ENCODE measurements at places on chromosomes 5 and 9.

GRCh38 chr5:1387059-1387755 lies 42.3 kb upstream of the CLPTM1L start:
- no peaks in the 10 kb centered on the region for H3K36me3 ChIP-seq
- peak overlapping the region; percentile 98 for H3K27ac ChIP-seq
- peak overlapping the region; percentile 98 for H3K4me3 ChIP-seq
- peaks cover 5% of the 10 kb centered on the region for H3K27me3 ChIP-seq
- DNase-seq, result no peak
- peaks cover 16% of the 10 kb centered on the region for H3K4me1 ChIP-seq

GRCh38 chr5:68246802-68247201 lies 31.2 kb downstream of the PIK3R1 start:
- peak overlapping the region; percentile 94 for H3K27ac ChIP-seq
- H3K4me3 ChIP-seq, result no peak overlapping the region
- no peak for DNase-seq
- H3K4me1 ChIP-seq, result peaks cover 55% of the 10 kb centered on the region

DNA sequence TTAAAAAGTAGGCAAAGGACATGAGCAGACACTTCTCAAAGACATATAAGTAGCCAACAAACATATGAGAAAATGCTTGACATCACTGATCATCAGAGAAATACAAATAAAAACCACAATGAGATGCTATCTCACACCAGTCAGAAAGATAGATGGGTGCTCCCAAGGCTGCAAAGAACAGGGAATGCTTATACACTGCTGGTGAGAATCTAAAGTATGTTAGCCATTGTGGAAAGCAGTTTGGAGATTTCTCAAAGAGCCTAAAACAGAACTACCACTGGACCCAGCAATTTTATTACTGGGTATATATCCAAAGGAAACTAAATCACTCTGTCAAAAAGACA lies 154.2 kb downstream of the NDUFS4 start:
- H3K27ac ChIP-seq, result no peak overlapping the region
- H3K4me1 ChIP-seq, result no peaks in the 10 kb centered on the region
- no peak overlapping the region for H3K4me3 ChIP-seq
- H3K36me3 ChIP-seq, result no peaks in the 10 kb centered on the region

GRCh38 chr5:125054146-125054545 lies 307.7 kb upstream of the ZNF608 start:
- no peak for DNase-seq
- H3K4me1 ChIP-seq, result no peaks in the 10 kb centered on the region
- H3K4me3 ChIP-seq, result no peak overlapping the region
- no peaks in the 10 kb centered on the region for H3K27me3 ChIP-seq

GRCh38 chr9:131255676-131256197 lies 20.6 kb downstream of the FAM78A start:
- H3K27ac ChIP-seq, result peak overlapping the region; percentile 99
- peaks cover 31% of the 10 kb centered on the region for H3K4me1 ChIP-seq
- peak overlapping the region; percentile 92 for H3K4me3 ChIP-seq

- peaks cover 19% of the 10 kb centered on the region for H3K4me1 ChIP-seq
- no peaks in the 10 kb centered on the region for H3K27me3 ChIP-seq
- H3K36me3 ChIP-seq, result peaks cover 10% of the 10 kb centered on the region
- peak overlapping the region; percentile 63 for H3K27ac ChIP-seq
Measured at GRCh38 chr5:80656425-80656824, 1.6 kb upstream of the DHFR start.

DNA sequence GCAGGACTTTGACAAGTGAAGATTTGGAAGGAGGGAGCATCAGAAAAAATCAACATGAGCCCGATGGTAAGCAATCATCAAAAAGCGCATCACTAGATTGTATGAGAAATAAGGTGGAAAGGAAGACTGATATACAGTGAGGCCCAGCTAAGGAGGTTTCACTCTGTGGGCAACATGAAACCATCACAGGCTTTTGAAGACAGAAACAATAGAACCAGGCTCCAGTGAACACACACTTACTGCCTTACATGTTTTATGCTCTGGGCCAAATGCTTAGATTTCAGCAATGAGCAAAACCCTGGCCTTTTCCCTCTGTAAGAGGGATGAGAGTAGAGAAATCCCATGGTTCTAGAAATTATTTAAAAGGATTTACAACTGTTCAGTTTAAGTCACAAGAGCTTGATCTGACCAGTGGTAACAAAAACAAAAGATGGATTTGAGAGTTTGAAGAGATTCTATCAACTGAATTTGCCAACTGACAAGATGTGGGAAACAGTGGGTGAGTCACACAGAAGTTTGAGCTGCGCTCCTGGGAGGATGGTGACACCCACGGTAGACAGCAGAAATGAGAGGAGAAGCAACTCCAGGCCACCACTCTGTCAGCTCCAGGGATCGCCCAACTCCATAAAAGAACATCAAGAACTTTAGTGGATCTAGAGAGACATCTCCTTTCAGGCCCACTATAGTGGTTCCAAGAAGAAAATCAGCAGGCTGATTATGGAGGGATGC lies 261.8 kb downstream of the MCTP1 start:
- H3K4me3 ChIP-seq, result no peak overlapping the region
- no peaks in the 10 kb centered on the region for H3K4me1 ChIP-seq
- H3K27me3 ChIP-seq, result peaks cover 5% of the 10 kb centered on the region
- H3K27ac ChIP-seq, result no peak overlapping the region
- DNase-seq, result no peak

DNA sequence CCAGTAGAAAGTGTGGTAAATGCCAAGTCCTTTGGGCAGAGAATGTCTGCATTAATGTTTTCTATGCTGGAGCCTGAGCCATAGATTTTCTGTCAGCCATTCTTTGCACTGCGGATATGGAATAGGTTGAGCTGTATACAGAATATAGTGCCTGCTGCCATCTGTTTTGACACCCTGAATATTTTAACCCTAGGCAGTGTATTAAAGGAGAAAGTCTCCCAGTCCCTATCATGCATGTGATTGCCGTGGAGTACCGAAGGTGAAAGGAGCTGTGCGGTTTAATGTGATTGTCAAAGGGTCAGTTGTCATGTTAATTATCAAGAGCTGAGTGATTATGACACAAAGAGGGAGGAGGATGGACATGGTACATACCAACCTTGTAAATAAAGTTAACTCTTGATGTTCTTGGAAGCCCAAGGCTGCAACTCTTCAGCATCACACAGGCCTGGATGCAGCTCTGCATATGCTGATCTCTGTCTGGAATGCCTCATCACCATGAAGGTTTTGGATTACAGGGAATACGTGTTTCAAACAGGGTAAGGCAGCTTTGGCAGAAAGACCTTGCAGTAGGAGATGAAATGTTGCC lies 247.1 kb upstream of the ELAVL2 start:
- H3K36me3 ChIP-seq, result no peaks in the 10 kb centered on the region
- no peak overlapping the region for H3K27ac ChIP-seq
- no peaks in the 10 kb centered on the region for H3K27me3 ChIP-seq
- DNase-seq, result no peak
- H3K4me3 ChIP-seq, result no peak overlapping the region
- H3K4me1 ChIP-seq, result no peaks in the 10 kb centered on the region

DNA sequence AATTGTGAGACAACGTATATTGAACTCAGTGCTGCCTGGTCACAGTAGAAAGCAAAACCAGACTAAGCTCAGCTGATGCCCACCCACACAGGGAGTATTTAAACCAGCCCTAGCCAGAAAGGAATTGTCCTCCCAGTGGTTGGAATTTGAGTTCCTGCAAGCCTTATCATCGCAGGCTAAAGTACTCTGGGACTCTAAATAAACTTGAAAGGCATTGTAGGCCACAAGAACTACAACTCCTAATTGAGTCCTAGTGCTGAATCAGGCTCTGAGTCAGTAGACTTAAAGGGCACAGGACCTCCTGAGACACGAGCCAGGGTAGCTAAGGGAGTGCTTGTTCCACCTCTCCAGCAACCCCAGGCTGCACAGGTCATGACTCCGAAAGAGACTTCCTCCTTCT lies 171.4 kb downstream of the MCTP1 start:
- H3K36me3 ChIP-seq, result no peaks in the 10 kb centered on the region
- H3K4me1 ChIP-seq, result no peaks in the 10 kb centered on the region
- no peak overlapping the region for H3K4me3 ChIP-seq
- no peak for DNase-seq

- H3K36me3 ChIP-seq, result peaks cover 7% of the 10 kb centered on the region
- H3K4me3 ChIP-seq, result no peak overlapping the region
- peaks cover 2% of the 10 kb centered on the region for H3K4me1 ChIP-seq
- no peak overlapping the region for H3K27ac ChIP-seq
- DNase-seq, result no peak
Measured at GRCh38 chr9:92637326-92637725, 32.6 kb downstream of the IPPK start.

- H3K27ac ChIP-seq, result peak overlapping the region; percentile 21
- no peak for DNase-seq
- H3K36me3 ChIP-seq, result no peaks in the 10 kb centered on the region
Measured at GRCh38 chr9:124306098-124306735, 48.5 kb downstream of the NEK6 start.

GRCh38 chr9:120925535-120926396 lies 830 bp downstream of the TRAF1 start:
- peak overlapping the region; percentile 100 for H3K27ac ChIP-seq
- peaks cover 5% of the 10 kb centered on the region for H3K36me3 ChIP-seq
- H3K4me1 ChIP-seq, result peaks cover 67% of the 10 kb centered on the region
- DNase-seq, result peak; percentile 68
- no peaks in the 10 kb centered on the region for H3K27me3 ChIP-seq

- H3K27me3 ChIP-seq, result peaks cover 18% of the 10 kb centered on the region
- H3K36me3 ChIP-seq, result no peaks in the 10 kb centered on the region
- DNase-seq, result no peak
- H3K4me3 ChIP-seq, result no peak overlapping the region
- H3K27ac ChIP-seq, result no peak overlapping the region
- no peaks in the 10 kb centered on the region for H3K4me1 ChIP-seq
Measured at GRCh38 chr5:58105836-58106235, 354.1 kb downstream of the PLK2 start.

DNA sequence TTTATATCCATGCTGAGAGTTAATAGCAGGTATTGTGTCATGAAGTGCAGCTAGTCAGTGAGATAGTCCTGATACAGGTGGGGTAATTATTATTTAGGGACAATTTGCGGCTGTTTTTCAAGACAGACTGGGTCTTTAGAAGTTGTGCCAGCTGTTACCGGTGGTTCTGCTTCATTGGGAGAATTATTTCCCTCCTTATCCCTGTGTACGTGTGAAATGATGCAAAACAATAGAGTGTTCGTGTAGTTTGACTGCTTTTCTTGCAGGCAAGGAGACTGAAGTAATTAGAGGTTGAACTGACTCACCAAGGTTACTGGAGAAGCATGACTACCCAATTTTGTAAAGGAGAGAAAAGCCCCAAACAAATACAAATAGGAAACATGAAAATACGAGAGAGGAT lies 101.7 kb downstream of the ARRDC3 start:
- H3K4me1 ChIP-seq, result peaks cover 28% of the 10 kb centered on the region
- H3K27ac ChIP-seq, result peak overlapping the region; percentile 96
- no peak for DNase-seq
- no peak overlapping the region for H3K4me3 ChIP-seq

DNA sequence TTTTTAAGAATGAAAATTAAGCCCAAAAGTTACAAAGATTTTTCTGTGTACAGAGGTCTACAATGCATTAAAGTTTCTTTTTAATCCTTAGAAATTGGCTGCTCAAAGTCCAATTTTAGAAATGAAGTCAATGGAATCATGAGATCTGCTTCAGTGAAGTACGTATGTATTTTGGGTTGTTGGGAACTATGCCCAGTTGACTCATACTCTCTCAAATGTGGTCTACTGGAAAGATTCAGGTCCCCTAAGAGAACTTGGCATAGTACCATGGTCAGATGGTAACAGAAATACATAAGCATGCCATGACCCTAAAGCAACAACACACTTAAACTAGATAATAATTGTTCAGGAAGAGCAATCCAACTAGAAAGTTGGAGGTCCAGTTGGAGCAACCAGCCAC lies 23.0 kb downstream of the FBLL1 start:
- H3K4me3 ChIP-seq, result no peak overlapping the region
- peaks cover 4% of the 10 kb centered on the region for H3K4me1 ChIP-seq
- H3K36me3 ChIP-seq, result peaks cover 9% of the 10 kb centered on the region
- no peak overlapping the region for H3K27ac ChIP-seq
- no peaks in the 10 kb centered on the region for H3K27me3 ChIP-seq

DNA sequence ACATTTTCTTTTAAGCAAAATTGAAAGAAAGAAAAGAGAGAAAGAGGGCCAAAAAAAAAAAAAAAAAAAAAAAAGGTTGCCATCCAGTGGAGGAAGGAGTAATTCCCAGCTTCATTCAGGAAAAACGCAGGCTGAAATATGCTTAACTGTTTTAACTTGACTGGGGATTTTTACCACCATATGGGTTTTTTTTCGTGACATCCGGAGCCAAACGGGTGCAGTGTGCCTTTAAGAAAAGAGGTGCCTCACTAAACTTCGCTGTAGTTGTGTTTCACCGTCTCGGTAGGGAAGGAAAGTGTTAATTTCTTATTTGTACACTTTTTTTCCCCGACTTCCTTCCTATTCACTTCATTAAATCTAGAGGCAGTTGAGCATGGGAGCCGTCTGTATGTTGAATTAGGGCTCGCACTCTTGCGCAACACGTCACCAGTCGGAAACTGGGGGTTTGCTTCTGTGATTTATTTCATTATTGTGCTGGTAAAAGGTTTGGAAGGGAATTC lies 143.0 kb downstream of the SMARCA2 start:
- peak; percentile 16 for DNase-seq
- peaks cover 41% of the 10 kb centered on the region for H3K4me1 ChIP-seq
- peaks cover 4% of the 10 kb centered on the region for H3K36me3 ChIP-seq
- H3K27ac ChIP-seq, result peak overlapping the region; percentile 94
- H3K4me3 ChIP-seq, result peak overlapping the region; percentile 94

DNA sequence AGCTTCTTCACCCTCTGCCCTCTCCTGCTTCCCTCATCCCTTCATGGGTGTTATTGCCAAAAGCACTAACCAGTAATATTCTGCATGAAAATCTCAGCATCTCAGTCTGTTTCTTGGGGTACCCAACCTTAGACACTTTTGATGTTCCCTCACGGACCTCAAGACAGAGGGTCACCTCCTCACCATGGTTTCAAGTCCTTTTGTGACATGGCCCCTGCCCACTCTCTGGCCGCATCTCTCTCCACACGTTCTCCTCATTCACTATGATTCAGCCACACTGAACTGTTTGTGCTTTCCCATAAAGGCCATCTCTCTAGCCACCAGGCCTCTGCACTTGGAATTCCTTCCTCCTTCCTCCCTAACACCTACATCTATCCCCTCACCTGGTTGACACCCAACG lies 111.5 kb upstream of the SPOCK1 start:
- peaks cover 11% of the 10 kb centered on the region for H3K4me1 ChIP-seq
- no peak overlapping the region for H3K4me3 ChIP-seq
- no peak overlapping the region for H3K27ac ChIP-seq
- peaks cover 2% of the 10 kb centered on the region for H3K36me3 ChIP-seq

- no peaks in the 10 kb centered on the region for H3K36me3 ChIP-seq
- H3K27ac ChIP-seq, result no peak overlapping the region
- H3K4me1 ChIP-seq, result peaks cover 12% of the 10 kb centered on the region
- DNase-seq, result no peak
- no peak overlapping the region for H3K4me3 ChIP-seq
Measured at GRCh38 chr5:54667136-54667535, 149.6 kb downstream of the SNX18 start.

GRCh38 chr9:108394726-108395125 lies 461.1 kb downstream of the ACTL7B start:
- no peaks in the 10 kb centered on the region for H3K27me3 ChIP-seq
- no peak overlapping the region for H3K4me3 ChIP-seq
- H3K4me1 ChIP-seq, result no peaks in the 10 kb centered on the region
- no peaks in the 10 kb centered on the region for H3K36me3 ChIP-seq

GRCh38 chr5:169842699-169843098 lies 137.6 kb downstream of the INSYN2B start:
- no peaks in the 10 kb centered on the region for H3K27me3 ChIP-seq
- peaks cover 22% of the 10 kb centered on the region for H3K4me1 ChIP-seq
- DNase-seq, result no peak
- H3K36me3 ChIP-seq, result peaks cover 31% of the 10 kb centered on the region

- H3K4me3 ChIP-seq, result no peak overlapping the region
- peak overlapping the region; percentile 87 for H3K27ac ChIP-seq
- no peak for DNase-seq
Measured at GRCh38 chr9:112248722-112249121, 73.6 kb upstream of the SUSD1 start.
